H1 (cell line): ENCODE measurements at places on chromosomes 7 and 10.
A peak's percentile ranks its signal among the peaks of the same experiment; 100 is the strongest.

- no peak for DNase-seq
Observed at GRCh38 chr10:11742009-11742778, at the start of gene ECHDC3. Gene ECHDC3 (plus strand): TSS chr10:11742382. CDS start chr10:11742577, 195 bp downstream.

DNA sequence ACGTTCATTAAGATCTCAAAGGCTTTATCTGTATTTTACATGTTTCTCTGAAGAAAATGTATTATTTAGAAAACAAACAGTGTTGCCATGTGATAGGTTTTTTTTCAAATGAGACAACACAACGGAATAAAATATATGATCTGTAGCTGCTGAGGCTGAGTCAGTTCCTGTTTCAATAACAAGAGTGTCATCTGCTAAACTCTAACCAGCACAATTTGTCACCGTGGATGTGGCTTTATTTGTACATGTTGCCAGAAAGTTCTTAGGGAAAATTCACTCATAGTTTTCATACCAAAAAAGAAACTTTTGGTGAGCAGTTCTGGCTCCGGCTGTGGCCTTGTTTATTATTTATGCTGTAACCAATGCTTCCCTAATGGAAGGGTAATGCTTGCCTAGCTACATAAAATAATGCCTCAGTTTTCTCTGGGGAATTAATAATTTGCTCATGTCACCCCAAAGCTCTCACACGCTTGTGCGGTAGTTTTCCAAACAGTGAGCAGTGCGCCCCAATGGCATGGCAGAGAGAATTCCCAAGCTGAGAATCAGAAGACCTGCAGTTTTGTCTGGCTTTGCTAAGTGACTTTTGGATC, 20.3 kb upstream of the KLF6 start:
- no peak for DNase-seq

GRCh38 chr10:87878664-87879459, 15.4 kb downstream of the PTEN start:
- no peak for DNase-seq

DNA sequence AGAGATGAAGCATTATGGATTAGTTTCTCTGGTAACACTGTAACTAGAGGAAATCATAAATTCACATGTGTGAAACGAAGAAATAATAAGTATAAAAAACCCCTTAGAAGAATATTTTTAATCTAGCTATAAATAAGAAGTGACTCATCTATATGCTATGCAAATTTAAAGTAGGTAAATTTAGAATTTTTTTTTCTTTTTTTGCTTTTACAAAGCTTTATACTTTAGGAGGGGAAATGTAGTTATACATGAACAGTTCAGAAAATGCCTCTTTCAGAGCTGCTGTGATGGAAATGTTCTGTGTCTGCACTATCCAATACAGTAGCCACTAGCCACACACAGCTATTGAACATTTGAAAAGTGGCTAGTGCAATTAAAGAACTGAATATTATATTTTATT, 87.3 kb downstream of the REEP3 start:
- DNase-seq: no peak

DNA sequence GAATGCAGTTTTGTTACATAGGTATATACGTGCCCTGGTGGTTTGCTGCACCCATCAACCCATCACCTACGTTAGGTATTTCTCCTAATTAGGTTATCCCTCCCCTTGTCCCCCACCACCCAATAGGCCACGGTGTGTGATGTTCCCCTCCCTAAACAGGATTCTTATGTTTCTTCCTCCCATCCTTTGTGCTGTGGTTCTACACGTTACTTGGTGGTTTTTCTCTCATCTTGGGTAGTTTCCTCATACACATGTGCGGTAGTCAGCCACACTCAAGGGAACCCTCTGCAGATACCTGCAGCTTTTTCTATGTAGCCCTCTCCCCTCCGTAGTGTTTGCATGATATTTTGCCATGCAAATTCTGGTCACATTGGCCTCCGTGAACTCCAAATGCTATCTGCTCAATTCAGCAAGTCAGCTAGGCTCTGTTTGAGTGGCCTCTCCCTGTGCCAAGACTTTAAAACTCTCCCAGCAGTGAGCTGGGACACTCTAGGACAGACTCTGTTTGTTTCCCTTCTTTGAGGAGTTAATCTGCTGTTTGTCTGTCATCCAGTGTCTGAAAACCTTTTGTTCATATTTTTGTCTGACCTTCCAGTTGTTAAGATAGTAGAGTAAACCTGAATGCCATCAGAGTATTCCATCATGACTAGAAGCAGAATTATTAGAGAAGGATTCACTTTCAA, 41.0 kb downstream of the RABGEF1 start:
- no peak for DNase-seq

DNA sequence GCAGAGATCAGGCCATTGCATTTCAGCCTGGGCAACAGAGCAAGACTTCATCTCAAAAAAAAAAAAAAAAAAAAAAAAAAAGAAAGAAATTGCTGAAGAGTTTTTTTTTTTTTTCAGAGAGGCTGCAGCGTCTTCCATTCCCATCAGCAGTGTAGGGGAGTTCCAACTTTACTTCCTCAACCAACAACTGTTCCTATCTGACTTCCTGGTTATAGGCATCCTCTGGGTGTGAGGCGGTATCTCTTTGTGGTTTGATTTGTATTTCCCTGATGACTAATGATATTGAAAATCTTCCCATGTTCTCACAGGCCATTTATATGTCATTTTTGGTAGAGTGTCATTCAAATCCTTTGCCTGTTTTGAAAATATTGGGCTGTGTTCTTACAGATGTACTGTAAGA, 40.2 kb downstream of the PRTFDC1 start:
- DNase-seq: no peak

GRCh38 chr7:141074997-141075396, 1.1 kb downstream of the TMEM178B start:
- no peak for DNase-seq

GRCh38 chr7:40969641-40970040, 733.2 kb downstream of the INHBA start:
- DNase-seq: no peak

GRCh38 chr7:2785071-2785500, 59.0 kb downstream of the GNA12 start:
- DNase-seq: no peak

DNA sequence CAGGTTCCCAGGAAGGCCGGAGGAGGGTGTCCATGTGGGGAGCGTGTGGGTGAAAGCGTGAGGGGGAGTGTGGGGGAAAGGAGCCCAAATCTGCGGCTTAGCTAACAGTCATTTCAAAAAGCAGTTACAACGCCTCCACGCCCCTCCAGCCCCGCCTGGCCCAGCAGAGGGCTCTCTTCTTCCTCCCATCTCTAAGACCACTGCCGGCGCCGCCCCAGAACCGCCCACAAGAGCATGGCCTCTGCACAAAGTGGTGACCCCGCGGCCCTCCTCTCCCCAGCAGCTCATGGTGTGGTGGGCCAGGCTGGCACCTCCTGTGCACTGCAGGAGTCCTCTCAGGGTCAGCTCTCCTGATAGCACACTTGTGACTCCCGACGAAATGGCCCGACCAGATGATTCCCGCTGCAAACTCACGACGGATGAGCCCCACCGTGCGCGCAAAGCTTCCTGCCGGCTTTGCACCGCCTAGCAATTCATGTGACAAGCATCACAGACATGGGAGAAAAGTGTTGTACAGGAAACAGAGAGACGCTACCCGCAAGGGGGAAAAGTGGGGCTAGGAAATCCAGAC, 12.4 kb upstream of the HUS1 start:
- peak; percentile 69 for DNase-seq

DNA sequence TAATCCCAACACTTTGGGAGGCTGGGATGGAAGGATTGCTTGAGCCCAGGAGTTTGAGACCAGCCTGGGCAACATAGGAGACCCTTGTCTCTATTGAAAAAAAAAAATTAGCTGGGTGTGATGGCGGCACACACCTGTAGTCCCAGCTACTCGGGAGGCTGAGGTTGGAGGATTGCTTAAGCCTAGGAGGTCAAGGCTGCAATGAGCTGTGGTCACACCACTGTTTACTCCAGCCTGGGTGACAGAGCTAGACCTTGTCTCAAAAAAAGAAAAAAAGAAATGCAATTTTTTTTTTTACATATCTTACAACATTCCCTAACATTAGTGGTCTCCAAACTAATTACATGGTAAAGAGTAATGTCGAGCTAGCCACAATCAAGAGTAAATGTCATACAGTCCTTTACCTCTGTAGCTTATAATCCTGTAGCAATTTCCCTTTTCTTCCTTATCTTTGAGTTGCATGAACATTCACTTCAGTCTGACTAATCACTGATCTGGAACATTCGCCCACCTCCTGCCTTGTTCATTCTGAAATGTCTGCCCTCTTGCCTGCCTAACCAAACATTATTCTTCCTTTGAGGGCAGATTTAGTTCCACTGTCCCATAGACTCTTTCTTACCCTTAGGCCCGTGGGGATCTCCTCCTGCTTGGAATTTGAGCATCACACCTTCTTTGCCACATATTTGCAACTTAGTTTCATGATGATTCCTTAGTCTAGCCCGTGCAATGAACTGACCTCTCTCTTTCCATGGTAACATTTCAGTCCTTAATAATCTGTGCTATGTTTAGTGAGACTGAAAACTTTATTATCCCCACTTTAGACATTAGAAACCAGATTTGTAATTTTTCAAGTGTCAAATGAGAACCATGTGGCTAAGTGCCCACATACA, 4.8 kb upstream of the VCL start:
- DNase-seq: no peak

- DNase-seq: no peak
Observed at GRCh38 chr7:109179601-109180000, 609.9 kb downstream of the DNAJB9 start.

DNA sequence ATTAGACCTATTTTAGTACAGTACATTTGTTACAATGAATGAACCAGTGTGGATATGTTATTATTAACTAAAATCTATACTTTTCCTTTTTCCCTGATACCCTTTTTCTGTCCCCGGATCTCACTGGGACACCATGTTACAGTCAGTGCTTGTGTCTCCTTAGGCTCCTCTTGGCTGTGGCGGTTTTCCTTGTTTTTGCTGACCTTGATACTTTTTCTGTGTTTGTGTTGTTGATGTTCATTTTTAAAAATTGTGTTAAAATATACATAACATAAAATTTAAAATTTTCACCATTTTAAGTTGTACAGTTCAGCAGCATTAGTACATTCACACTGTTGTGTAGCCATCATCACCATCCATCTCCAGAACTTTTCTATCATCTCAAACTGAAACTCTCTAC, 54.2 kb upstream of the OSBPL3 start:
- DNase-seq: no peak

GRCh38 chr10:89203237-89203636, 3.9 kb downstream of the CH25H start:
- DNase-seq: no peak

- DNase-seq: no peak
Observed at GRCh38 chr7:2984091-2984490, 59.6 kb downstream of the CARD11 start.

- DNase-seq: no peak
Observed at GRCh38 chr10:62599161-62599560, 205.4 kb upstream of the ADO start.

GRCh38 chr7:79781716-79782115, 328.2 kb upstream of the MAGI2 start:
- DNase-seq: no peak

DNA sequence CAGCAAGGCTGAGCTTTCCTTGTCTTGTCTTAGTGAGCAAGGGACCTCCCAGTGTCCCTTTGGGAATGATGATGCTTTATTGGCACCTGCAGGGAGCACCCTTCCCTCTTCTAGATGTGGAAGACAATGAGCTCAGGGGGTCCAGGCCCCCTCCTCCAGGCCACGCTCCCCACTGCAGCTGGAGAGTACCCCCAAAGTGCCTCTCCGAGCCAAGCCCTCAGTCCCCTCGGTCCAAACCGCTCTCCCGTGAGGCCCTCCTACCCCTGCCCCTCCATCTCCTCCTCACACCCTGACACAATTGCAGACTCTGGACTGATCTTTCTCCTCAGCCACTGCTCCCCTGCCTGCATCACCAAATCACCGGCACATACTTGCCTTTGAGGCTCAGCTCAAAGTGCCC, 16.7 kb downstream of the RBP3 start:
- DNase-seq: no peak

- DNase-seq: no peak
Observed at GRCh38 chr7:132255898-132256297, 320.4 kb downstream of the PLXNA4 start.

DNA sequence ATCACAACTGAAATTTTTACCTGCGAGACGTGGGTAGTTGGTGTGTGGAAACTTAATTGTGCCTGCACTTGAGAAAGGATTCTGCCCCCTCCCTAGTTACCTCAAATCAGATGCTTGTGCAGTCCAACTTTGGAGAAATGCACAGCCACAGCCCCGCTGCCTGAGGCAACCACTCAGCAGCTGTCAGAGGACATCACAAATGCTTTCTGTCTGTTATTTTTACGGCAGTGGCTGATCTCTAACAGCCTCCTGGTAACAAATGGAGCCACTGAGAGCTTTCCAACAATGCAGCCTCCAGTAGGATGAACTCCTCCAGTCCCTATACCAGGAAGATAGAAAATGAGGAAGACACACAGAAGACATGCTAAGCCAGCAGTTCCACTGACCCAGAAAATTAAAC, 712.2 kb upstream of the GHITM start:
- no peak for DNase-seq

- no peak for DNase-seq
Observed at GRCh38 chr10:70462349-70462984, 16.1 kb upstream of the PALD1 start.

DNA sequence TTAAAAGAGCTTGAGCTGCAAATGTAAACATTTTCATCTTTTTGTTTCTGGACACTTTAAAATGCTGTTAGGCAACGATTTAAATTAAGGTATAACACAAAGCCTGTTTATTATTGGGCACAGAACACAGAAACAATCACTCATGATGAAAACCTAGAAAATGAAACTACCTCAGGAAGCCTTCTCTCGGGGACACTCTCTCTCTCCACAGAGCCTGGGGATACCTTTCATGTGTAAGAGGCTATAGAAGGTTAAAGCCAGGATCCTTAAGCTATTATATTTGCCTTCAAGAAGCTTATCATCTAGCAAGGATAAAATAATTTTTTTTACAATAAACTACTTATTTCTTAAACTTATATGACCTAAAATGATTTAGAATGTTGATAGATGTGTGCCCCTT, 194.1 kb downstream of the SKAP2 start:
- no peak for DNase-seq

DNA sequence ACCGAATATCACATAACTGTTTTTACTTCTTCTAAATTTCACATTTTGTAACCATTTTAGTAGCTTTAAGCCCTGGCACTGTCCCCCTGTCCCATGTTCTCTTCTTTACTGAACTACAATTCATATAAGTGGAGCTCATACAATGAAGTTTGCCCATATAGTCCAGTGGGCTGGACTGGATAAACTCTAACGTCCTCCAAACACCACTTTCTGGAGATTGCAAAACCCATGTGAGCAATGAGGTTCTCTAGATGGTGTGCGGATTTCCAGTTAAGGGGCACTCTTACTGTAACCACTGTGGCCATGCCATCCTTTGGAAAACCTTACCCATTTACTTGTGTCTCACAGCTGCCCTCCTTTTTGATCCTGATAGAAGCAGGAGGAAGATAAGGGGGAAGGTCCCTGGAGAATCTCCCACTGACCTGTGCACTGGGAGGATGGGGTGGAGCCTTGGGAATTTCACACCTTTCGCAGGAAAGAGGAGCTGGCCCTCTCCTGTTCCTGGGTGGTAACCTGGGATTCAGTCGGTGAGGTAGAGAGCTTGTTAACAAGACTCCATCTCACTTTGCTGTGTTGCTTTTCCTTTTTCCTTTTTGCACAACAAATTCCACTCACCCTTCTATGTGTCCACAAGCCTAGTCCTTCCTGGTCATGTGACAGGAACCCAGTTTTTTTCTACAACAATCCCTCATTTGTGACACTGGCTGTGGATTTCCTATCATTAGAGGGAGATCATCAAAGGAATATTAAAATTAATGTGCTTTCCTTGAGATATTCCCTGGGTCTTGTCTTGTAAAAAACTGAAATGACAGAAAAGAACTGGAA, 120.7 kb downstream of the ARID5B start:
- no peak for DNase-seq
